Activated CD4-positive, alpha-beta memory T cell treated with anti-CD3 and anti-CD28 coated beads, Interleukin-2, amount 10 ng/mL, durations not matched to agents 7 days and 5 days (primary cell): ENCODE measurements at places on chromosomes 16 and 17. TPM values are rescaled to one million over a fixed set of nuclear protein-coding genes. Genes with fewer than 3 reads are reported as not detected.

The PIMREG gene
- total RNA-seq = 21.2 TPM

The IRX3 gene
- total RNA-seq = 1.2 TPM

The ZC3H7A gene
- 68.9 TPM for total RNA-seq

The SPATA32 gene
- 0.20 TPM for total RNA-seq

The CA7 gene
- total RNA-seq = not detected

GRCh38 chr16:27156579-27156978 is 46.7 kb upstream of the KDM8 start:
- DNase-seq = no peak

- no peak for DNase-seq
Measured at GRCh38 chr16:50842589-50842988, 100.7 kb downstream of the CYLD start.

DNA sequence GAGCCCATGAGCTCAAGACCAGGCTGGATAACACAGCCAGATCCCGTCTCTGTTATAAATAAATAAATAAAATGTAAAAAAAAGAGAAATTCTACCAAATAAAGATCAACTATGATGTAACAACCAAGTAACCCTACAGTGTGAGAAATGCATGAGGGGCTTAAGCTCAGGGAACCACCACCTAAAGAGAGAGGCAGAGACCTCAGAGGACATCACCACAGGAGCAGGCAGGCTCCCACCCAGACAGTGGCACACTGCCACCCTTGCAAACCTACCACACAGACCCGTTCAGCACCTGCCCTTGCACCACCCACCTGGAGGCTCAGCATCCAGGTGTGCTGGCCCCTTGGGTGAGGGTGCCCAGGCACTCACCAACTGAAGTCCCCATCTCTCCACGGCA is 45.6 kb downstream of the ANKRD11 start:
- DNase-seq = no peak

DNA sequence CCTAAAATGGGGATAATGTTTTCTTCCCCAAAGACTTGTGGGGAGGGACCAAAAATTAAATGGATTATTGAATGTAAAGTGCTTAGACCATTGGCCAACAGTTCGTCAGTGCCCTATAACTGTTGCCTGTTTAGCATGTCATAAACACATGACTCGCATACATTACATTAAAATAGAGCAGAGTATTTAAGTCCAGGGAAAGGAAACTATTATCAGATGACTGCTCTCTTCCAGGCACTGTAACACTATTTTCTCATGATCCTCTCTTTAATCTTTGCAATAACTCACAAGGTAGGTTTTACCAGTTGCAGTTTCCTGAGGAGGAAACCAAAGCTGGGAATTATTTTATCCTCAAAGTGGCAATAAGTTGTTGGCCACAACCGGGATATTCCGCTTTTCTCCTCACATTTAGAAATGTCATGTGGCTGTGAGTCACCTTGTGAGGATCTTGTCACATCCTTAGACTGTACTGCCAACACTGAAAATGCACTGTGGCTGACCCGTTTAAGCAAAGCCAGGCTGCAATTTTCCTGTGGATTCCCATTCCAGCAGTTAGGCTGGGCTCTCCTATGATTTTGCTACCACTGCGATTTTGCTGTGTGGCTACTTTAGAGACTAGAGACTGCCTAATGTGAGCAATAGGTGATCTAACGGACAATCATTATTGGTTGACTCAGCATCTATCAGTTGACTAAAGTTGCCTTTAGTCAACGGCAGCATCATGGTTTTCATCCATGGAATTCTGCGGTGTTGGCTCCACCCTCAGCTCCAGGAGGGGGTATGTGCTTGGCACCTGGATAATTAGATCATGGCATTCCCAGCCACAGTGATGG is 58.3 kb upstream of the DHX40 start:
- no peak for DNase-seq

GRCh38 chr17:1736348-1737281 is 6.1 kb upstream of the SERPINF2 start:
- no peak for DNase-seq
